ENCODE measurements at places on chromosomes 7 and 10.

GRCh38 chr10:111316722-111317212 lies 239.9 kb downstream of the ADRA2A start:
- DNase-seq, result no peak

DNA sequence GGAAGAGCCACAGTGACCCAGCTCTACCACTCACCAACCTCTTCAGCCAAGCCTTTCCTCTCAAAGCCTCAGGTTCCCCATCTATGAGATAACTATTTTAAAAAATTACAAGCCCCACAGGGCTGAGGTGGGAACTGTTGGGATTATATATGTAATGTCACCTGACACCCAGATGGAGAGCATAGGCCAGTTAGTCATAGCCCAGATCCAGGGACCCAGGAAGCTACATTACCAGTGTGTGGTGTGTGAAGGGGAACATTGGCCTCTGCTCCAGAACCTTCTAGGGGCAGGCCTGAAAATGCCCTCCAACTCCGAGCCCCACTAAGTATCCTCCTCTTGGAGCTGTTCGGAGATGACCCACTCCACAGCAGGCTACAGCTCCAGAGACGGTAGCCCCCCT lies 162.4 kb downstream of the NRF1 start:
- DNase-seq, result no peak

DNA sequence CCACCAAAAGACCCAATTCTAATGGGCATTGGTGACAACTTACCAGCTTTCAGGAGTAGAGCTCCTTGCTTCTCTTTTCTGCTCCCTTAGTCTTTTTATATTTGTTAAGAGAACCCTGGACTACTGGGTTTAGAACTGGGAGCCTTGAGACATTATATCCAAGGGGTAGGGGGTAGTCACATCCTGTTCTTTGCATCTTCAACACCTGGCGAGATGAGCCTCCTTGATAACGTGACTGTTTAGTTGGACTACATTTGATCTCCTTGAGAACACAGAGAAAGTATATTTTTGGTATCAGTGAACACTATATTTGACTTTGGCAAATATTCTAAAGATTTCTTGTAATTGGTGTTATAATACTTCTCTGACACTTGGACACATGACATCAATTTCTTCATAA lies 9.0 kb upstream of the SMNDC1 start:
- no peak for DNase-seq

DNA sequence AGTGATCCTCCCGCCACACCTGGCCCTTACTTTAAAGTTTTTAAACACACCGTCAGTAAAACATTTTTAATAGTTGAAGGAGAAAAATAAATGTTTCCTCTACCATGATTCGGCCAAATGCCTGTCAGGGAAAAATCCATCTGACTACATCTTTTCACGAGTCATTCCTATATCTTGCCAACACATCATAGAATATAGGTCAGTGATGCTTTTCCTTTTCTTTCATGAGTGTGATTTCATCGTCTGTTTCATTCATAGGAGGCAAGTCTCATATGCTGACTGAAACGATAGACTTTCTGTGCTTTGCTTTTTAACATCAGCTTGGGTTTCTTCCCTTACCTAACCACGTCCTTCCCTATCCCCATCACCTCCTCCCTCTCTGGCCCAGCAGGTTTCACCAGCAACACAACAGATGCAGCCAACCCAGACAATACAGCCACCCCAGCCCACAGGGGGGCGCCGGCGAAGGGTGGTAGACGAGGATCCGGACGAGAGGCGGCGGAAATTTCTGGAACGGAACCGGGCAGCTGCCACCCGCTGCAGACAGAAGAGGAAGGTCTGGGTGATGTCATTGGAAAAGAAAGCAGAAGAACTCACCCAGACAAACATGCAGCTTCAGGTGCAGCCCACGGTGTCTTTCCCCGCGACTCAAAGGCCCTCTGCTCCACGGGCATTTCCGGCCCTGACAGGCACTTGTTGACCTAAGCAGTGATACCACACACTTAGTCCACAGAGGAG lies 149.2 kb downstream of the TRIL start:
- no peak for DNase-seq

DNA sequence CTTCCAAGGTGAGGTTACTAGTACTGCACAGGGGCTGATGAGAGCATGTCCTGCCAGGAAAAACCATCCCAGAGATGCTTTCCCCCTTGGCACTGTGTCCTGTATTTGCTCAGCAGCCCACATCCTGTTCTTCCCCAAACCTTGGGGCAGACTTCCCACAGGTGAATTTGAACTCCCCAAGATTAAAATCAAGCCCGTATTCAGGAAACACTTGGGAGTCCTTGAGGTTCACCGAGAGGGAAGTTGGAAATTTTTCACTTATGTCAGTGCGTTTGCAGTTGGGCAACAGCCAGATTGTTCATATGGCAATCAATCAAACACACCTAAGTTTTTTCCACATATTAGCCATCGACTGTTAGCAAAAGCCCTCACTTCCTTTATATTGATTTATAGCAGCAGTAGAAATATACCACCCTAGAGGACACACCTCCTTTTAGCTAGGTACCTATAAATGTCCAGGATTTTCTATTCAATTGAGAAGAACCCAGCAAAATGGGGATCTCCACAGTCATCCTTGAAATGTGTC lies at the start of gene DMBT1:
TSS of gene DMBT1 (plus strand) at position 476 of the 526 bp plus-strand sequence. CDS start at position 493, 17 bp downstream.
- DNase-seq, result no peak

GRCh38 chr10:5694573-5694972 lies 9.9 kb downstream of the TASOR2 start:
- no peak for DNase-seq

GRCh38 chr7:80711531-80711930 lies 73.1 kb downstream of the CD36 start:
- DNase-seq, result no peak

DNA sequence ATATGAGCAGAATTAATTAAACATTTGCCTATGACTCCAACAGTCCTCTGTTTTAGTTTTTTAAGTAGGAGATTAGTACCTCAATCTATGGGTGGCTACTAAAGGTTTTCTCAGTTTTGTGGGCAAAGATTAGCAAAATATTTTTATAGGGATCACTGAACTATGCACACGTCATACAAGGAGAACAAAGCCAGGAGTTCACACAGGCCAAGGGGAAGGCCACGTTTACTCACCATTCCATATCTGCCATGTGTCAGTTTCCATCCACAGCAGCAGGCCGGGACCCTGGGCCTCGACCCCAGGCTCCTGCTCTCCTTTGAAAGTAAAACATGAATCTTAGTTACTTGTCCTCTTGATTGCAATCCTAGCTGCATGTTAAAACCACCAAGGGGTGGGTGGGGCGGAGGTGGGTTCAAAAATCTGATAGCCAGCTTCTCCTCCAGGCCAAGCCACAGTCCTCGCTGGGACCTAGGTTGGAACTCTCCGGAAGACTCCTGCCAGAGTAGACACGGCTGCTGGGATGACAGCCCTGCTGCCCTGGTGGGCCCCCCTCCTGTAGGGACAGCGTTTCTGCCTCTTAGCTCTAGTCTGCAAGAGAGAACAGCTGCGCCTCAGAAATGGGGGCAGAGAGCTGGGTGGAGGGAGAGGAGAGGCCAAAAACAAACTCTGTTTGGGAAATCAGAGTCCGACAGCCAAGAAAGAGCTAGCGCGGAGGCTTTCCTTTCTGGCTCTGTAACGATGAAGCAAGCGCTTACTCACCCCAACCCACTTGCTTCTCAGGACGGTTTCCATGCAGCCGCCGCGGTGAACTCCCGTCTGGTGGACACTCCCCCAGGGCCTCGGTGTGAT lies 35.6 kb downstream of the PITRM1 start:
- peak; percentile 32 for DNase-seq

GRCh38 chr7:106766551-106766950 lies 98.5 kb upstream of the PIK3CG start:
- DNase-seq, result no peak

Data from caudate nucleus (tissue), 63 donors.